ENCODE measurements at places on chromosomes 13 and 19.

- no peak for DNase-seq
These were observed 3.9 kb downstream of the MCOLN1 start for GRCh38 chr19:7526059-7526929.

- DNase-seq, result no peak
These were observed 17.5 kb upstream of the TICAM1 start for GRCh38 chr19:4849019-4849418.

GRCh38 chr13:112169941-112170822 lies 103.2 kb downstream of the SOX1 start:
- peak; percentile 52 for DNase-seq

DNA sequence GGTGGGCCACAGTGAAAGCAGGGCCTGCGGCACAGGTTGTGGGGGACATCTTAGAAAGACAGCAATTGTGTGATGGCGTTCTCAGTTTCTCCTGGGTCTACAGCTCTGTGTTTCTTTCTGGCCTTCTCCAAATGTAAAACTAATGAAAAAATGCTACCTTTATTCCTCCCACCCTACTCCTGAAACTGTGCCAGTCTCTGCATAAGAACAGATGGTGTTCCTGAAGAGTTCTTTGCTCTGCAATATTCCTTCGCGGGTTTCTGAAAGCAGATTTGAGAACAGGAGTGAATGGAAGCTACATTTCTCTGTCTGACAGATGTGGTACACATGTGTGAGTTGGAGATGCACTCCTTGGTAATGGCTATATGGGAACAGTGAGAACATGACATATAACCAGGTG lies 18.0 kb upstream of the LRCH1 start:
- no peak for DNase-seq

GRCh38 chr13:83414393-83414792 lies 467.9 kb downstream of the SLITRK1 start:
- no peak for DNase-seq

GRCh38 chr19:49058562-49058961 lies 1.0 kb upstream of the CGB7 start:
- DNase-seq, result no peak

DNA sequence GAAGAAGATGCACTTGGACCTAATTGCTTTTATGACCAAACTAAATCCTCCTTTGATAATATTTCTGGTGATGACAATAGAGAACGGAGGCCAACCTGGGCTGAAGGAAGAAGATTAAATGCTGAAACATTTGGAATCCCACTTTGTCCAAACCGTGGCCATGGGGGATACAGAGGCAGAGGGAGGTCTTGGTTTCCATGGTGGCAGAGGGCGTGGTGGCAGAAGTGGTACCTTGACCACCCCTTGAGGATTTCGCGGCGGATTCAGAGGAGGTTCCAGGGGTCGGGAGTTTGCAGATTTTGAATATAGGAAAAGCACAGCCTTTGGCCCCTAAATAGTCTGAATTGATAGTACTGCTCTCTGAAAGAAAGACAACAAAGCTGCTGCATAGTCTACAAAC lies 7.2 kb upstream of the LILRB3 start:
- DNase-seq, result no peak

GRCh38 chr13:74730556-74731331 lies 596.5 kb upstream of the KLF12 start:
- DNase-seq, result no peak

- peak; percentile 89 for DNase-seq
These were observed 22.1 kb upstream of the F7 start for GRCh38 chr13:113083402-113084061.

GRCh38 chr19:5956728-5957127 lies 21.2 kb downstream of the RANBP3 start:
- no peak for DNase-seq

- no peak for DNase-seq
These were observed 991 bp downstream of the OBI1 start for GRCh38 chr13:78657699-78658629.

DNA sequence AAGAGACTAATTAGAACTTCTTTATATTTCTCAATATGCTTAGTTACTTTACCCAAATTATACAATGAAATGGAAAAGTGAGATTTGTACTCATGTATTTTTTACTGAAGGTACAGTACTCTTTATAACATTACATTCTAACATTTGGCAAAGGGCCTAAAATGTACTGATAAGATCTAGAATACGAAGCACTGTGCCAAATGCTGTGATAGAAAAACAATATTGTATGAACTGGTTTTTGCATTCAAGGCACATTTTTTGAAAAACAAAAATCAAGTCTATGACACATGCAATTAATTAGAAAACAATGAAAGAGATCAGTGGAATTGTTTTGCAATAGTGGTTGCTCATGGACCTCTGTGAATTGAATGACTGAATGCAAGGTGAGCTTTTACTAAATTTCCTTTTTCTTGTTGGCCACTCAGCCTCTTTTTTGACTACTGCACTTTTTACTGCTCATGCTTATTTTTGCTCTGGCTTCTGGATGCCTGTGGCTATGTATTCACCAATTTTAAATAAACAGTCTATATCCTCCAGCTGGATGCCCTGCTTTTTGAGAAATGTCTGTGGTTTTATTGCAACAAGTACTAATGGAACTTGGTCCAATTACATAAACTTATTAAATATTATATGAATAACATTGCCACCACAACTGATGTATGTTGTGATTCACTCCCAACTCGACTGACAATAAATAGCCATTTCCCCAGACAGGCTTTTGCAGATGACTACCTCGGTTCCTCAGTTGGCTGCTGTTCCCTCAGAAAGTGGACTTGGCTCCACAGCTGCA lies 41.4 kb upstream of the OBI1 start:
- no peak for DNase-seq
